ENCODE measurements at places on chromosomes 2 and 18. TPM values are rescaled to one million over a fixed set of nuclear protein-coding genes. Genes with fewer than 3 reads are reported as not detected.

- DNase-seq = no peak
These were observed 205.6 kb downstream of the RTP5 start for GRCh38 chr2:242075168-242075567.

DNA sequence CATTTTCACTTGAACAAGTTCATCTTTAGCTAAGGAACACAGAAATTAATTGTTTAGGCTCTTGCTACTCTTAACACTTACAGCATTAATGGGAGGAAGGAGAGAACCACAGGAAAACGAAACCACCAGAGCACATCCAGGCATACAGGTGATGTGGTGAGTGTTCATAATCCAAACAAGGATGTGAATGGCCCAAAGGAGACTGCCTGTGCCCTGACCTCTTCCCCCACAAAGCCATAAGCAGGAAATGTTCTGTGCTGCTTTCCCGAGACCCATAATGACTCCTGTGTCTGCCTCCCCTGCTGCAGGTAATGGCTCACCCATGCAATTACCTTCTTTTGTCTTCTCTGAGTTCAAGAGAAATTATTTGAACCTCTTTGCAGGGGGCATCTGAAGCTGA lies 295.9 kb upstream of the LINC00305 start:
- DNase-seq = no peak

- DNase-seq = no peak
These were observed 77.8 kb upstream of the STK17B start for GRCh38 chr2:196249171-196249570.

- no peak for DNase-seq
These were observed 377.8 kb upstream of the HS6ST1 start for GRCh38 chr2:128696421-128696820.

- no peak for DNase-seq
These were observed 201.0 kb downstream of the SMAD7 start for GRCh38 chr18:48749768-48750167.

- no peak for DNase-seq
These were observed 9.7 kb downstream of the SMAD7 start for GRCh38 chr18:48940854-48941611.

DNA sequence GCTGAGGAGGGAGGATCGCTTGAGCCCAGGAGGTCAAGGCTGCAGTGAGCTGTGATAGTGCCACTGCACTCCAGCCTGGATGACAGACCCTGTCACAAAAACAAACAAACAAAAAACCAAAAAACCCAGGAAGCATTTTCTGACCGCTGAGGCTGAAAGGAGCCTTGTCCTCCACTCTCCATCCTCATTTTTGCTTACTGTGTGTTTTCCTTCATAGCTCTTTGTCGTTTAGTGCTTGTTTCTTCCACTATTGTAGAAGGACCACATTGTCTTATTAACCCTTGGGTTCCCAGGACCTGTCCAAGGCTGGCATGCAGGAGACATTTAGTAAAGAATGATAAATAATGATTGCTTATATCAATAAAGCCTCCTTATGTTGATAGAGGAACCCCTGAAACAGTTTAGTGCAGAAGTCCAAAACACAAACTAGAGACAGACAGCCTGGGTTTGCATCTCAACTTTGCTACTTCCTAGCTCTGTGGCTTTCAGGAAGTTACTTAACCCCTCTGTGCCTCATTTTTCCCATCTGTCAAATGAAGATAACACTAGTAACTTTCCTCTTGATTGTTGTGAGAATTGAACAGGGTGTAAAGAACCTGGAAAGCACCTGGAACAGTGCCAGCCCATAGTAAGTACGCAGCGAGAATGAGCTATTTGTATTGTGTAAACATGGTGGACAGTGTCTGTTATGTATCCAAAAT lies 126.0 kb downstream of the LPIN1 start:
- no peak for DNase-seq

Gene ST6GAL2
- total RNA-seq = 1.7 TPM

Gene ERICH2
- total RNA-seq = not detected

Gene SERPINB12
- total RNA-seq = not detected

Gene SCLY
- total RNA-seq = 7.3 TPM

Gene ACKR3
- total RNA-seq = 22.9 TPM

Gene PKDCC
- 307 TPM for total RNA-seq
